EL (cell line): ENCODE measurements at places on chromosomes 16 and 17.
A peak's percentile ranks its signal among the peaks of the same experiment; 100 is the strongest.

DNA sequence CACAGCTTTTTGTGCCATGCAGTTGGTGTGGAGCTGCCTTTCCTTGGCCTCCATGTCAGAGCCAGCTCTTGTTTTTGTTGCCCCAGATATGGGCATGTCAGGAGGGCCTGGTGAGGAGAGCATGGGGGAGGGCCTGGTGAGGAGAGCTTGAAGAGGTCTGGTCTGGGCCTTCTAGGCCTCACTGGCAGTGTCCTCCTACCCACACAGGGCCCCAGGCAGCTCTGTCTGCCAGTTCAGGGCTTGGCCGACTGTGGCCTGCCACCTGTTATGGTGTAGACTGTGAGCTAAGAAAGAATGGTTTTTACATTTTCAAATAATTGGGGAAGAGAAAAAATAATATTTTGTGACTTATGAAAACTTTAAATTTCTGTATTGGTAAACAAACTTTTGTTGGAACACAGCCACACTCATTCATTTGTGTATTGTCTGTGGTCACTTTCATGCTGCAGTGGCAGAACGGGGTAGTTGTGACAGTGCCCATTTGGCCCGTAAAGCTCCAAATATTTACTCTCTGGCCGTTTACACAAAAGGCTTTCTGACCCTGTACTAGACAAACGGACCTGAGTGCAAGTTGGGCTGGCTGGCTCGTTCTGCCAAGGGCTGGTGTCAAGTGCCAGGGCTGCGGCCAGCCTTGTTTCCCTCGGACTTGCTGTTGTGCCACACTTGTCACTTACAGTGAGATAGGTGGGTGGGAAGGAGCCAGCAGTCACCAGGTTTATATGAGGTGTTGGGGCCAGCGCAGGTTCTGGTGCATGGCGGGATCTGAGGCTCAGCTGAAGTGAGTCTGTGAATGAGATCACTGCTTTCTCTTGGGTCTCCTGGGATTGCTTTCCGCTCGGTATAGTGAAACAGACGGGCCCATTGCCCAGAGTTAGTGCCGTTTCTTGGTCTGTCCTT, 18.2 kb downstream of the PGS1 start:
- DNase-seq = no peak

- DNase-seq = peak; percentile 70
These were observed 98.8 kb downstream of the SYCE1L start for GRCh38 chr16:77297996-77298395.

DNA sequence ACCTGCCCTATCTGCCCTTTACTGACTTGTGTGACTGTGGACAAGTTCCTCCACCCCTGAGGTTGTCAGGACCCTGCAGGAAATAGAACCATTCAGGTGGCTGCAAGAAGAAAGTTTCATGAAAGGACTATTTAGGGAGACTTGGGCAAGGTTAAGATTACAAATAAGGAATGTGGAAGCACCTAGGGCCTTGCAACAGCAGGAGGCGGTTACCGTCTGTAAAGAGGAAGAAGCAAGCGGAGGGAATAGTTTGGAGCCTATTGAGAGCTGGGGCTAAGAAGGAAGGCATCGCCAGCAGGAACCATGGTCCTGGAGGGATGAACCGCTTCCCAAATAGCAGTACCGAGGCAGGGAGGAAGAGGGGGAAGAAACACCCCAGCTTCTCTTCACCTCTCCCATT, 132.4 kb downstream of the PRKCB start:
- no peak for DNase-seq

DNA sequence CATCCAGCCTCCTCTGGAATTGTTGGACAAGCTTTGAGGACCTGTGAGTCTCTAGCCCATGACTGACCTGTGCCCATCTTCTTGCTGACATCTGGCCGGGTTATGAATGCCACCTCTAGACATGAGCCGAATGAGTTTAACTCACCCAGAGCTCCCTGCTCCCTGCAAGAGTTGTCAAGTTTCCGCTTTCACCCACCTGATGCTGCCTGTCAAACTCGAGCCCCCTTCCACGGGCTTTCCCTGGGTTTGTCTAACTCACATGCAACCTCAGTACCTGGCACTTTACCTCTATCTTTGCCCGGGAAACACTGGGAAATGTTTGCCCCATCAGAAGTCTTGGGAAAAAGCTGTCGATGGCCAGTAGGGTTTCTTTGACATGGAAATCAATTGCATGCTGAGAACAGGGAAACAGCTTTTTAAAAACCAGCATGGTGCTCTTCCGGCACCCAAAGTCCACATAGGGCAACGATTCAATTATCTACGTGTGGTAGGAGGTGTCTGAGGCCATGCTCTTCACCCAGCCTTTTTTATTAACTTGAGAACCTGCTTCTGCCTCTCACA, 33.8 kb upstream of the DNAH17 start:
- DNase-seq = no peak
